Urinary bladder (tissue), 4 donors: ENCODE measurements at places on chromosomes 3 and 15. TPM values are rescaled to one million over a fixed set of nuclear protein-coding genes. Genes with fewer than 3 reads are reported as not detected.

The SNX33 gene
- 11.1 TPM for total RNA-seq

The SCN5A gene
- total RNA-seq, result 3.1 TPM

The RETNLB gene
- total RNA-seq, result not detected

The ATP8B4 gene
- total RNA-seq, result 24.3 TPM

The GOLGA8G gene
- not detected for total RNA-seq

The FBXL2 gene
- total RNA-seq, result 15.1 TPM

The ISG20 gene
- total RNA-seq, result 1.7 TPM

The IQCH gene
- total RNA-seq, result 4.8 TPM

The HHLA2 gene
- total RNA-seq, result not detected

The IL17RE gene
- total RNA-seq, result 1.2 TPM

The LRRIQ4 gene
- not detected for total RNA-seq

The U2SURP gene
- total RNA-seq, result 204 TPM

The DPP8 gene
- total RNA-seq, result 65.6 TPM

The APOD gene
- total RNA-seq, result 11.7 TPM

The SLC38A3 gene
- total RNA-seq, result 0.63 TPM

The IMPG2 gene
- 2.3 TPM for total RNA-seq

The MYNN gene
- total RNA-seq, result 50.8 TPM

The ARL14 gene
- total RNA-seq, result 5.2 TPM

The SERF2 gene
- total RNA-seq, result 248 TPM

The PLSCR5 gene
- total RNA-seq, result not detected

The GPR87 gene
- total RNA-seq, result 5.0 TPM

The CSPG5 gene
- 2.9 TPM for total RNA-seq

The EPHA3 gene
- total RNA-seq, result 158 TPM

The HESX1 gene
- 2.3 TPM for total RNA-seq

The GBE1 gene
- 35.5 TPM for total RNA-seq

The ANKUB1 gene
- total RNA-seq, result not detected

The TM4SF18 gene
- total RNA-seq, result 33.4 TPM
